ENCODE measurements at places on chromosomes 12 and 14. TPM values are rescaled to one million over a fixed set of nuclear protein-coding genes. Genes with fewer than 3 reads are reported as not detected.

Gene CCDC85C
- total RNA-seq = 7.4 TPM

Gene KRT6A
- not detected for total RNA-seq

Gene TEAD4
- total RNA-seq = 22.5 TPM

Gene TNS2
- total RNA-seq = 46.1 TPM

Gene BICDL1
- total RNA-seq = 1.7 TPM

Gene SHMT2
- total RNA-seq = 199 TPM

Gene SDR9C7
- total RNA-seq = not detected

Gene SERPINA10
- not detected for total RNA-seq

Gene DPF3
- 10.4 TPM for total RNA-seq

Gene CTDSP2
- 64.8 TPM for total RNA-seq

Gene PSME1
- 147 TPM for total RNA-seq

Gene NPFF
- not detected for total RNA-seq

Gene CYP46A1
- total RNA-seq = under 0.01 TPM

Gene STON2
- not detected for total RNA-seq

Gene SMIM41
- 0.43 TPM for total RNA-seq

All from fibroblast of villous mesenchyme (primary cell).